Central memory CD8-positive, alpha-beta T cell (primary cell): ENCODE measurements at places on chromosomes 6 and 20.

DNA sequence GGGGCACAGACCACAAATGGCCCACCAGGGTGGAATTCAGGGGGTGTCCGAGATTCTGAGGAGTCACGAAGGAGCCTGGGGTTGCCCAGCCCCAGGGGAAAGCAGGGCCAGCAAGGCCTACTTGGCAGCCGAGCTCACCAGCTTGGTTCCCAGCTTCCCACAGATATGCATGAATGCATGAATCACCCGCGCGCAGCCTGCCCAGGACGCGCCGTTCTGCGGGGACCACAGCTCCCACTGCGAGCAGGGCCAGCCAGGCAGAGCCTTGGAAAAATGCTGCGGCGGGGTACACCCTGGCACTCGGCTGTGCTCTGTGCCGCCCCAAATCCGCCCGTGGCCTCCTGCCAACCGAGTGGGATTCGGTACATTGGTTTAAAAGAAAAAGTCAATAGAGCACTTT, 211.0 kb downstream of the NFATC2 start:
- DNase-seq, result no peak

GRCh38 chr6:13436399-13437217, 50.8 kb downstream of the GFOD1 start:
- DNase-seq, result no peak

- DNase-seq, result no peak
Measured at GRCh38 chr6:130324657-130325056, 41.2 kb upstream of the TMEM200A start.

- no peak for DNase-seq
Measured at GRCh38 chr20:58996226-58996611, 10.8 kb downstream of the CTSZ start.

- no peak for DNase-seq
Measured at GRCh38 chr6:157825243-157825904, 2.3 kb downstream of the SNX9 start.

DNA sequence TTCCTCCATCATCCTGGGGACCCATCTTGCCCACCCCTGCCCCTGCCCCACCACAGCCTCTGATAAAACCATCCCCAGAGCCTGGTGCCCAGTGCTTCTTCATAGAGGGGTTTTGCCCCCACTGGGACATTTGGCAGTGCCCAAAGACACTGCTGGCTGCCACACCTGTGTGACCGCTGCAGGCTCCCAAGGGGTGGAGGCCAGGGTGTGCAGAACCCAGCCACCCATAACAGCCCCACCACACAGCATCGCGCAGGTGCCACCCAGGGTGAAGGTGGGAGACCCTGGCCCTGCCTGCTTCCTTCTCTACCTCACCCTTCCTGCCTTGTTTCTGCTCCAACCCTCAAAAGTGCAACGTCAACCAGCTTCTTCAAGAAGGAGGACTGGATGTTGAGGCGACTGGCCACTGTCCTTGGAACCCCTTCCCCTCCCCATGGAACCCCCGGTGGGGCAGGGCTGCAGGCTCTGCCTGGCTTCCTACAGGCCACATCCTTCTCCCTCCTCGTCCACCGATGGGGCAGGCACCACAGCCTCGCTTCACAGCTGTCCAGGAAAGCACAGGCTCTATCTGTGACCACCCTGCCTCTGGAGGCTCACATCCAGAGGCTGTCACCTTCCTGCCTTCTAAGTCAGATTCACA, 79.2 kb upstream of the MPC1 start:
- DNase-seq, result no peak

- DNase-seq, result no peak
Measured at GRCh38 chr20:1953621-1954020, 40.2 kb downstream of the PDYN start.
